ENCODE measurements at places on chromosomes 13 and 19.

GRCh38 chr13:26255115-26255514 lies 1.2 kb downstream of the CDK8 start:
- DNase-seq: no peak

GRCh38 chr19:58010507-58010906 lies 7.9 kb upstream of the ZNF606 start:
- no peak for DNase-seq

DNA sequence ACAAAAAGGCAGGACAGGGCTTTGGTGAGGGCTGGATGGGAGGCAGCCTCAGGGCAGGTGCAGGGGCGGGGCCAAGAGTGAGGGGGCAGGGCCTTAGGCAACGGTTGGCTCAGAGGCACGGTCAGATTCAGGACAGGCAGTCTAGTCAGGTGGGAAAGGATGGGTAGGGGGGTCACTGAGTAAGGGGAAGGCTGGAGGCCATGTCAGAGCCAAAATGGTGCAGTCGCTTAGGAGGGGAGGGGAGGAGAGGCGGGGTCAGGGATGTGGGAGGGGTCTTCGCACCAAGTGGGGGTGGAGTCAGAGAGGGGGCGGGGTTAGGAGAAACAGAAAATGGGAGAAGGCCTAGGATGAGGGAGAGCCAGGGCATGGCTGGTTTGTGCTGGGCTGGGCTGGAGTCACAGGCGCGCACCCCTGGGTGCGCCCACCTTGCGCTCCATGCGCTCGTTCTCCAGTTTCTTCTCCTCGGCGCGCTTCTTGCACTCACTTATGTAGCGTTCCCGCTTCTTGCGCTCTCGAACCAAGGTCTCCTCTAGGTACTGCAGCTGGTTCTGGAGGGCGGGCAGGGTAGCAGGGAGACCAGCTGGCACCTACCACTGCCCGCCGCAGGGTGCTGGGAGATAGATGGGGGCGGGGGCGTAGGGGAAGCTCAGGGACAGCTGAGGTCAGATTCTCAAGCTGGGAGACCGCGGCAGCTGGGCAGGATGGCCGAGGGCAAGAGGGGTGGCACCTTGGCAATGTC lies 6.8 kb upstream of the RGL3 start:
- DNase-seq: no peak

- DNase-seq: no peak
Observed at GRCh38 chr13:49417161-49417560, 26.7 kb downstream of the CAB39L start.

DNA sequence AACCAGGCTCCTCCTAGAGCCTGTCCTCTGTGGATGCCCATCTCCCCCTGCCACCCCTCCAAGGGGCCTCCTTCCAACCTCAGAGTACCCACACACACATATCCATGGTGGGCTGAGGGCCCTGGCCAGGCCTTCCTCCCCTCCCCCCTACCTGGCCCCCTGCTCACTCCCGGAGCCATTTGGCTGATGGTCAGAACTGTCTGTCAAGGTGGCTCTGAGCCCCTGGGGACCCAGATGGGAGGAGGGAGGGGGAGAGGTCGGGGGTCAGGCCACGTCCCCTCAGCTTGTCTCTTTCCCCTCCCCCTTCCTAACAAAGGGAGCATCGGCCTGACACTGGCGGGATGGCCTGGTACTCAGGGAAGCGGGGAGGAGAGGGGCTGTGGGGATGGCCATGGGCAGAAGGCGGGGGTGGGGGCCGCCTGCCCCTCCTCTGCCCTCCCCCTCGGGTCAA lies 18.7 kb upstream of the POU2F2 start:
- DNase-seq: no peak

DNA sequence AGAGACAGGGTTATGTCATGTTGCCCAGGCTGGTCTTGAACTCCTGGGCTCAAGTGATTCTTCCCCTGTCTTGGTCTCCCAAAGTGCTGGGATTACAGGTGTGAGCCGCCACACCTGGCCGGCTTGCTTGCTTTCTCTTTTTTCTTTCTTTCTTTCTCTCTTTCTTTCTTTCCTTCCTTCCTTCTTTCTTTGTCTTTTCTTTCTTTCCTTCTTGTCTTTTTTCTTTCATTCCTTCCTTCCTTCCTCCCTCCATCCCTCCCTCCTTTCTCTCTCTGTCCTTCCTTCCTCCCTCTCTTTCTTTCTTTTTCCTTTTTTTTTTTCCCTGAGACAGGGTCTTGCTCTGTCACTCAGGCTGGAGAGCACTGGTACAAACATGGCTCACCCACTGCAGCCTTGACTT lies 6.8 kb upstream of the BTBD2 start:
- no peak for DNase-seq

- no peak for DNase-seq
Observed at GRCh38 chr19:11180346-11180745, 17.0 kb downstream of the KANK2 start.

DNA sequence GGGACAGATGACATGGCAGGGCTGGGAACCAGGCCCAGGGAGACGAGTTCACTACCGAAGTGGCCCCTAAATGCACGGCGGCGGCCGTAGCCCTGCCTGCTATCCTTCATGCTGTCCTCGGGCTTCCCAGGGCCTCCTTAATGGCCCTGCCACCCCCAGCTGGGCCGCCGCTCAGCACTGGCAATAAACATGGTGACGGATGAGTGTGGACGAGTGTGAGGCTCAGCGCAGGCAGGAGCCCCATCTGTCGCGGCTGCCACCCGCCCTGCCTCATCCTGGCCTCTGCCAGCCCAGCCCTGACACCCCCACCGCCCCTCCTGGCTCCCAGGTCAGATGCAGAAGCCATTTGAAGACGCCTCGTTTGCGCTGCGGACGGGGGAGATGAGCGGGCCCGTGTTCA lies 13.6 kb downstream of the PIN1 start:
- DNase-seq: no peak

GRCh38 chr13:85314686-85315085 lies 484.5 kb downstream of the SLITRK6 start:
- DNase-seq: no peak

DNA sequence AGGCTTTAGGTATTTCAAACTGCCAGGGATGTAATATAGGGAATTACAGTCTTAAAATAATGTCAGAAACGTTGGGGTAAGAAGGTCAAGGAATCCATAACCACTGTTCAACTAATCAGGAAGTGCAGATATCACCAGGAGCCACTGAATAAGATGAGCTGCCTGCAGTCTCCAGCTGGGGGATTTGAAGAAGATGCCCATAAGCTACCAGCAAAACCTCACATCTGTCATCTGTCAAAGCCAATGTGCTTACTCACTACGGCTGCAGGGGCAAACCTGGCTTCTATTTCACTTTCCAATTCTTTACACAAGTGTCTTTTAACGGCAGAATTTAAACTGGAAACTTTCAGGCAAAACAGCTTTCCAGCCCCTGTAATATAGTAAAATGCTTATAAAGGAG lies 1410.1 kb upstream of the ATXN8OS start:
- DNase-seq: no peak

DNA sequence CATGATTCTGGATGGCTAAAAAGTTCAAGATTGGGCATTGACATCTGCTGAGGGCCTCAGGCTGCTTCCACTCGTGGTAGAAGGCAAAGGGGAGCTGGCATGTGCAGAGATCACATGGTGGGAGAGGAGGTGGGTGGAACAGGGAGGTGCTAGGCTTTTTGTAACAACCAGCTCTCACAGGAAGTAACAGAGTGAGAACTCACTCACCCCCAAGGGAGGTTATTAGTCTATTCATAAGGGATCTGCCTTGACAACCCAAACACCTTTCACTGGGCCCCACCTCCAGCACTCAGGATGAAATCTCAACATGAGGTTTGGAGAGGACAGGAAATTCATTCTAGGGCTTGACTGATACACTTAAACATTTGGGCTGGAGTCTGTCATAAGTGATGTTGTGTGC lies 197.7 kb upstream of the RNF113B start:
- no peak for DNase-seq

DNA sequence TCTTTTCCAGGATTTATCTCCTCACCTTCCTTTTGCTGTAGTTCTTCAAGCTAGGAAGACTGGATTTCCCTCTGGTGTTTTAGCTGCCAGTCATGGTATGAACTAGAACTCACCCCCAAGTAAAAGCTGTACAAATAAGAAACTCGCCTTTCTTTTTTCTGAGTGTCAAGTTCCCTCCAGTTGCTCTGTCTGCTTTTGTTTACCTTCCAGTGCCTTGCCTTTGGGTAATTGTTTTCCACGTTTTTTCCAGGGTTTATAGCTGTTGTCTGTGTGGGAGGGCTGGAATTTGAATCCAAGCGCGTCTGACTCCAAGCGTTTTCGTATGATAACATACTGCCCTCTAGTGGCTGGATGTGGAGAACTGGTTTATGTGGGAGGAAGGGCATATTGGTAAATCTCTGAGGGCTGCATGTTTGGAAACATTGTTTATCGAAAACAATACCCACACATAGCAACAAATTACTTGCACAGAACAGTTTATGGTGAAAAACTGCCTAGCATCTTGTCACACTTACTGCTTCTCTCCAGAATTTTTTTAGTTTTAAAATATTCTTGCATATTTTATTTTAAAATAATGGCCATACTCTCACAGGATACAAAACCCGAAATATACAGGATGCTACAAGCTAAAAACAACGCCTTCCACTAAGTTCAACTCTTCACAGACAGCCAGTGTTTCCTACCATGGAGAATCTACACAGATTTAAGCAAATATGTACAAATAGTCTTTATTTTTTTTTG lies 19.2 kb downstream of the RCN3 start:
- DNase-seq: peak; percentile 88

DNA sequence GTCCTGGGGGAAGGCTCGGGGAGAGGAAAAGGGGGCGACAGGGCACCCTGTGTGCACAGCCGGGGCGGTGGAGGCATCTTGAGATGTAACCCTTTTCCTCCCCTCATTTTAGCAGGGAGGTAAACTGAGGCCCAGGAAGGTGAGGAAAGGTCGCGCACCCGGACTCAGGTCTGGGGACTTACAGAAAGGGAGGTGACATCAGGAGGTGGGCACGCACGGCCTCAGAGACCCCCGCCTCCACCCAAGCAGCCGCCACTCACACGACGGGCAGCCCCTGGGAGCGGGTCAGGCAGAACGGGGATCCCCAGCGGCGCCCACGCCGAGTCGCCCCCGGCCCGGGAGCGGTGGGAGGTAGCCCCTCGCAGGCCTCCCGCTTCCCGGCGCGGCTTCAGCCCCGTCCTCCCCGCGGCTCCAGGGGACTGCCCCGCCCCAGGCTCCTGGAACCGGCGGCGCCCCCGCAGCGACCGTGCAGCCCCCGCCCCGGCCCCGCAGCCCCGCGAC lies 477 bp downstream of the PIP5K1C start:
- no peak for DNase-seq

- DNase-seq: no peak
Observed at GRCh38 chr13:31919971-31920726, 111.4 kb upstream of the FRY start.

DNA sequence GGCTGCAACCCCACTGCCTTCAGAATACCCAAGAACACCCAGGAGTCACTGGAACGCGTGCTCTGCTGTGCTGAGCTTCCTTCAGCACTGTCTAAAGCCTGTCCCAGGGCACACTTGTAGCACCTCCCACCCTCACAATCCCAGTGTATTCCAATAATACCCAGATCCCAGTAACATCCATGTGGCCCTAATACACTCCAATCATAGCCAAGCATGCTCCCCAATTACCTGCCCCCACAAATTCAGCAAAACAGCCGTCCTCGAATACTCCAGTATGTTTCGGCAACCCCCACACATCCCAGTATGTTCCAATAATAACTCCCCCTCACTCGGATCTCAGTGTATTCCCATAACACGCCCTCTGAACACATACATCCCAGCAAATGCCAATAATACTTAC lies 29.2 kb downstream of the SHANK1 start:
- no peak for DNase-seq

DNA sequence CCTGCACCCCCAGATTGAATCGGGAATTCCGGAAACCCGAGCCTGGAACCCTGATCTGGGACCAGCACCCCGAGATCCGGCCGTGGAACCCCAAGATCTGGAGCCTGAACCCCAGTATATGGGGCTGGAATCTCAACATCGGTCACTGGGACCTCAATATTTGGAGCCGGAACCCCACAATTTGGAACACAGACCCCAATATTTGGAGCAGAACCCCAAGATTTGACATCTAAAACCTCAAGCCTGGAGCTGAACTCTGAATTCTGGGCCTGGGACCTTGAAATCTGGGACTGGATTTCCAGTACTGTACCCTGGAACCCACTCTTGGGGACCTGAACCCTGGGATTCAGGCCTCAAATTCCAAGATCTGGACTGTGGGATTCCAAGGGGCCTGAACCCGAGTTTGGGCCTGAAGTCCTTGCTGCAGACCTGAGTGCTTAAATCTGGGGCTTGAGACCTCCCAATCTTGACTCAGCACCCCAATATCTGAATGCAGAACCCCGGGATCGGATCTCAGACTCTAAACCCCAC lies 629 bp downstream of the LRFN3 start:
- no peak for DNase-seq

DNA sequence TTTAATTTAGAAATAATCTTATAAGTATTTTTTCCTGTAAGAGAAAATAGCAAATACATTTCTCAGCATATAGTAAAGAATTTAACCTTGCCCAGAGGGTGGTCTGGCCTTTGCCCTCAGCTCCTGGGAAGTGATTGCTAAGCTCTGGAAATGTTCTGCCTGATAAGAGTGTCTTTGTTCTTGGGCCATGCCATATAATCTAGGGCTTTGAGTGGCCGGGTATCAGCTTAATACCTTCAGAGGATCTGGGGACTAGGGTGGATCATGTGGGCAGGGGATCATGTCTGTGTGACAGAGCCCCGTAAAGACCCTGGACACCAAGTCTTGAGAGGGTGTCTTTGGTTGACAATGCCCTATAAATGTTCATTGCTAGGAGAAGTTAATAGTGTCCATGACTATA lies 1032.4 kb upstream of the MIR17HG start:
- DNase-seq: no peak

- DNase-seq: no peak
Observed at GRCh38 chr19:33310606-33311325, 8.4 kb upstream of the CEBPA start.

GRCh38 chr13:30880151-30880855 lies 25.8 kb upstream of the MEDAG start:
- no peak for DNase-seq

GRCh38 chr13:30141775-30142485 lies 165.4 kb downstream of the KATNAL1 start:
- no peak for DNase-seq

DNA sequence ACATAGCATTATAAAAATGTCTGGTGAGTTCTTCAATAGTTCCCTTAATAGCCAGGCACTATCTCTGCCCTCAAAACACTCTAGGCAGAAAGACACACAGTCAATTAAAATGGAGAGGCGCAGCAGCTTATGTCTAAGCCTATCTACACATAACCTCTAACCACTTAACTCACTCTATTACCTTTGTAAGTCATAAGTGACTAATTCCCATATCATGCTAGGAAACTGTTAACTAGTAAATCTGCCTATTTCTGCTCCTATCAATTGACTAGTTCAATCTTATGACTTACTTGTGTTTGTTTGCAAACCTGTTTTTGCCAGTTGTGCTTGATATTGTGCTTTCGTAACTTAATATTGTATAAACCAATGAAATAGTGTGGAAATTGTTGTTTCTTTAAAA lies 3.2 kb downstream of the CCDC122 start:
- DNase-seq: no peak

DNA sequence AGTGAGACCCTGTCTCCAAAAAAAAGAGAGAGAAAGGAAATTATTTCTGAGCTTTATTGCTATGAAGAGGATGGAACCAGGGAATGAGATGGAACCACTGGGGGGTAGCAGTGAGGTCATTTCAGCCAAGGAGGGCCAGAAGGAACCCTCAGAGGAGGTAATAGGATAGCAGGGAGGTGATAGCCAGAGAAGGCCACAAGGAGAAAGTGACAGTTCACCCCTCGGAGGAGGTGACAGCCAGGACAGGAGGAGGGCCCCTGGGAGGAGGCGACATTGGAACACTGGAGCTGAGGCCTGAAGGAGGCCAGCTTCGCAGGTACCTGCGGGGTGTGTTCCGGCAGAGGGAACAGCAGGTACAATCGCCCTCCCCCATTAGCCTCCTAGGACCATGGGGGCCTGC lies 675 bp upstream of the PGPEP1 start:
- DNase-seq: no peak
